ENCODE measurements at places on chromosomes 5 and 9. TPM values are rescaled to one million over a fixed set of nuclear protein-coding genes. Genes with fewer than 3 reads are reported as not detected.

ARL14EPL gene
- not detected for total RNA-seq

SCGB3A1 gene
- total RNA-seq, result 8.1 TPM

DNA sequence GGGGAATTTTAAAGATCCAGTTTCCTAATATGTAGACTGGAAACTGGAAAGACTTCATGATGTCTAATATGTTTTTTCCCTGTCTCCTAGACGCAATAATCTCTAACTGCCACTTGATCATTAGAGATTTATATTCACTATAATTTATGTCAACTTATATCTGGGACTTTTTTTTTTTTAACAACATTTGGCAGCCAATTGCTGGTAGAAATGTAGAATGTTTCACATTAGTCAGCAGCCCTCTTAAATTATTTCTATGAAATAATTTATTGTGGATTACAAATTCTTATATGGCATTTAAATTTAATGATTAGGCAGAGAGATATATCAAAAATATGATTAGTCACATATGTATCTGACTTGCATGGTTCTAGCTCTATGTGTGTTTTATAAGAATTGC lies 48.2 kb downstream of the TMEM174 start:
- H3K4me3 ChIP-seq, result no peak overlapping the region
- no peaks in the 10 kb centered on the region for H3K4me1 ChIP-seq
- H3K36me3 ChIP-seq, result no peaks in the 10 kb centered on the region
- no peaks in the 10 kb centered on the region for H3K27me3 ChIP-seq
- H3K27ac ChIP-seq, result no peak overlapping the region

GRCh38 chr5:136006164-136006563 lies 22.6 kb upstream of the TGFBI start:
- no peak for DNase-seq
- H3K27me3 ChIP-seq, result no peaks in the 10 kb centered on the region
- H3K36me3 ChIP-seq, result no peaks in the 10 kb centered on the region
- no peak overlapping the region for H3K27ac ChIP-seq

DNA sequence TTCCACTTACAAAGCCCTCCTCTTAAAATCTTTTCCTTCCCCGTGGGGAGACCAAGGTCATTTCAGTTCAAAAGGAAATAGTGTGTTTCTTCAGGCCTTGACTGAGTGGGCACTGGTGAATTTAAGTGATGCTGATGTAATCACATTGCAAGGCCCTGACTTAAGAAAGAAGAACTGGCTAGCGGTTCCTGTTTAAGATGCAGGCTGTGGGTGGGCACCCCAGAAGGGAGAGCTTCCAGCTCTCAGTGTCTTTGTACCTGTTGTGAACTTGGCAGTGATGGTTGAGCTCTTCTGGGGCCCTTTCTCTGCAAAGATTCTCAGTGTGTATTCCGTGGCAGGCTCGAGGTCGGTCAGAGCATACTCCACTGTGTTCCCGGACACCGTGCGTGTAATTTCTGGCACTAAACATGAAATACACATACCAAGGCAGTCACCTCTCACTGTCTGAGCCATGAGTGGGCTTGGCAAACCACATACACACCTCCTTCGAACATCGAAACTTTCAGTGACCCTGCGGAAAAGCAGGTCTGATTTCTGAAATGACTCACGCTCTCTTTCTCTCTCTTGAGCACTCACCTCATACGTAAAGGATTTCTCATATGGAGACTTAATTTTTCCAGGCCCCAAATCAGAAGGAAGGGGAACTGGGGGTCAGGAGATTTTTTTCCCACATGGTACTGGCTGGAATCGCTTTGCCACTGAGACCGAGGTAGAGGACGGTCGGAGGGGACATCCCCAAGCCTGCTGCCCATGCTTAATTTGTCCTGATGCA lies 81.9 kb downstream of the TNC start:
- H3K27me3 ChIP-seq, result no peaks in the 10 kb centered on the region
- H3K4me3 ChIP-seq, result no peak overlapping the region
- H3K36me3 ChIP-seq, result no peaks in the 10 kb centered on the region
- H3K4me1 ChIP-seq, result peaks cover 6% of the 10 kb centered on the region
